Activated T-helper 1 cell treated with Interleukin-2 at 50 U/mL for 16 hours (primary cell): ENCODE measurements at places on chromosomes 6 and 20.

- DNase-seq = no peak
These were observed 14.8 kb downstream of the SLC35A1 start for GRCh38 chr6:87487555-87487954.

- no peak for DNase-seq
These were observed 137.8 kb upstream of the PHACTR1 start for GRCh38 chr6:12578751-12579150.

- no peak for DNase-seq
These were observed 15.9 kb downstream of the CUL7 start for GRCh38 chr6:43037706-43038105.

GRCh38 chr20:59411170-59411569 lies 110.8 kb downstream of the EDN3 start:
- no peak for DNase-seq

DNA sequence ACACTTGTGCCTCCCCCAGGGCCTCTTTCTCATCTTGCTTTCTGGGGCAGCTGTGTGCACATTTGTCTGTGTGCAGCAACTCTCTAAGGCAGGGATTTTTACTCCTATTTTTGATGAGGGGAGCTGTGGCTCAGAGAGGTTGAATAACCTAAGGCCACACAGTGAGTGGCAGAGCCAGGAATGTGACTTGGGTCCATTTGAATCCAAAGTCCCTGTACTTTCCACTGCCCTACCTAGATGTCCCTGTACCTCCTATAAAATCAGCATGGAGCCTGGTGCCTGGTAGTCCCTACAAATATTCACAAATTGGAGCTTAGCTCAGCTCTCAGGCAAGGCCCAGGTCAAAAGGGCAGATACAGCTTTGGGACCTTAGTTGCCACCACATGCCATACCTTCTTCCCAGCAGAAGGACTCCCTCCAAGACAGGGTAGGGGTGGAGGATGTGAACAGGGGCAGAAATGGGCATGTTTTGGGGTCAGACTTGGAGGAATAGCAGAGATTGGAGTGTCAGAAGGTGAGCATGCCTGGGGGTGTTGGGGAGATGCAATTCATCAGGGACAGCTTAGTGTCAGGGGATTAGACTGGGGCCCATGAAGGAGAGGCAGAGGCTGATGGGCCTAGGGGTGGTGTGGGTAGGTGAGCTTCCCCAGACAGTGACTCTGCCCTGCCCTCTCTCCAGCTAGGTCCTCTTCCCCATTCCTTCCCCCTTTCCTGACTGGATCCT lies 4.1 kb upstream of the VEGFA start:
- DNase-seq = no peak

- no peak for DNase-seq
These were observed at the start of gene TSPO2 for GRCh38 chr6:41042226-41043055. Gene TSPO2, plus strand, starts transcription at chr6:41042467. Its CDS starts 519 bp downstream, at chr6:41042986.
